Mesenteric fat pad (tissue), 1 donor: ENCODE measurements at places on chromosomes 2 and 18. TPM values are rescaled to one million over a fixed set of nuclear protein-coding genes. Genes with fewer than 3 reads are reported as not detected.
A peak's percentile ranks its signal among the peaks of the same experiment; 100 is the strongest.

DNA sequence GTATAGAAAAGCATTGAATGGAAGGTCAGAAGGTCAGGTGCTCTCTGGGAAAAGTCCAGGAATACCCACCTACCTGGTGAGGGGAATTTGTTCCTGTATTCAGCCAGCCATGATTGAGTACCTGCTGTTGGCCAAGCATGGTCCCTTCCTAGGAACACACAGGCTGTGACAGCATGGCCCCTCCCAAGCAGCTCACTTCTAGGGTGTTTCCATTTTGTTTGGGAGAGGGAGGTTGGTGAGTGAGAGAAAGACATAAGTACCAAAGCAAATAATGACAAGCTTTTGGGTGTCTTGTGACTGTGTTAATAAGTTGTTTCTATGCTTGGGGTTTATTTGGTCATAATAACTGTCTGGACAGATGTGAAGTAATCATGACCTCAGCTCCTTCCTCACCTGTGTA lies 46.3 kb downstream of the CABLES1 start:
- DNase-seq = no peak

GRCh38 chr2:233597522-233597921 lies 19.9 kb upstream of the UGT1A8 start:
- no peak for DNase-seq

CD8B2 gene
- not detected for total RNA-seq

CCL20 gene
- 2.1 TPM for total RNA-seq

DNA sequence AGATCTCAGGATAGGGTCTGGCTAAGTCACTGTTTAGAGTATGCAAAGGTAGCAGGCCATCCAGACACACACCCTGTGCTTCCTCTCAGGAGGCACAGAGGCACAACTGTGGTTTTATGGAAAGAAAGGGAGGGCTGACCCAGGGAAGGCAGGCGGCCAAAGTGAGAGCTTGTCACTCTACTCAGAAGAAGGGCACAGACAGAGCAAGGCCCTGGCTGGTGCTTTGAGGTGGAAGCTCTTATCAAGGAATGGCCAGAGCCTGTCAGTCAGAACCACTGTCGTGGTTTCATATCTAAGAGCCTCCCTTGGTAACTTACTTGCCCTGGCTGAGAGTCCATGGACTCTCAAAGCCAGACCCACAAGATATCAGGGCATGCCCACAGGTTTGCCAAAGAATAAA lies 40.7 kb downstream of the SLC9A2 start:
- DNase-seq = no peak

SERPINB4 gene
- not detected for total RNA-seq

DNA sequence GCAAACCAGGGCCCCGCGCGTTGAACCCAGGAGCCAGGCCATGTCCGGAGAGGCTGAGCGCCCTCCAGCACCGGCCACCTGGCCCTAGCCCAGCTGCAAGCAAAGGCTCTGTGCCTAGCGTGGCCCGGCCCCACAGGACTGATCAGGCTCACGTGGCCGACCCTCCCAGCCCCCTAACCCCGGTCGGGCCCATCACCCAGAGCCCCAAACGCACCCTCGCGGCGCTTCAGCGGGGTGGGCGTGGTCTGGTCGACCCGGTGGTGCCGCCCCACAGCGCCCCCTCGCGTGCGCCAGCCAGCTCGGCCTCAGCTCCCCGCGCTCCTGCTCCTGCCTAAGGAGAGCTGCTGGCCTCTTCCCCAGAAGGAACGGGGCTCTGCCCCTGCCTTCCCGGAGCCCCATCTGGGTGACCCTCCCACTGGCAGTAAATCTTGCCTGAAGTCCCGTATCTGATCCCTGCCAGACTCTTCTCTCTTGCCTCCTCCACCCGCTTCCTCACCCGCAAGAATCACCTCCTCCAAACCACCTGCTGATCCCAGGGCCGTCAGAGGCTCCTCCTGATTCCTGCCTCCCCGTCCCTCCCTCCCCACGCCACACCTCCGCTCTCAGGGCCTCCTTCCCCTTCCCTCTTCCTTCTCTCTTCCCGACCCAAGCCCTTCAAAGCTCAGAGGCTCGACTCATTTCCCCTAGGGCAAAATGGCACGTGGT lies 12.3 kb upstream of the TEX51 start:
- peak; percentile 90 for DNase-seq

CXCR1 gene
- 7.2 TPM for total RNA-seq

- no peak for DNase-seq
Observed at GRCh38 chr2:105102001-105102400, 64.1 kb downstream of the MRPS9 start.

LYPD6 gene
- total RNA-seq = not detected

- no peak for DNase-seq
Observed at GRCh38 chr2:1511455-1511854, 98.2 kb downstream of the TPO start.

DNA sequence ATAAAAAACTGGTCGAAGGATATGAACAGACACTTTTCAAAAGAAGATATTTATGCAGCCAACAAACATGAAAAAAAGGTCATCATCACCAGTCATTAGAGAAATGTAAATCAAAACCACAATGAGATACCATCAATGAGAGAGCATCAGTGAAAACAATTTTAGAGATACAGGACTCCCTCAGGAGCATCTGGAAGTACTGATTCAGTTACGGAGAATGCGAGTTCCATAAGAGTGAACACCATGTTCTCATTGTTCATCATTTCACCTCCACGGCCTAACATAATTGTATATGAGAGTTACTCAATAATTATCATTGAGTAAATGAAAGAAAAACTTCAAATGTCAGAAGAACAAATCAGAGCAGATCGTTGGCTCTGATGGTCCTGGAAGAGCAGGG lies 140.9 kb upstream of the TANK start:
- DNase-seq = no peak

VSNL1 gene
- total RNA-seq = not detected

SERPINB2 gene
- 6.6 TPM for total RNA-seq

DNA sequence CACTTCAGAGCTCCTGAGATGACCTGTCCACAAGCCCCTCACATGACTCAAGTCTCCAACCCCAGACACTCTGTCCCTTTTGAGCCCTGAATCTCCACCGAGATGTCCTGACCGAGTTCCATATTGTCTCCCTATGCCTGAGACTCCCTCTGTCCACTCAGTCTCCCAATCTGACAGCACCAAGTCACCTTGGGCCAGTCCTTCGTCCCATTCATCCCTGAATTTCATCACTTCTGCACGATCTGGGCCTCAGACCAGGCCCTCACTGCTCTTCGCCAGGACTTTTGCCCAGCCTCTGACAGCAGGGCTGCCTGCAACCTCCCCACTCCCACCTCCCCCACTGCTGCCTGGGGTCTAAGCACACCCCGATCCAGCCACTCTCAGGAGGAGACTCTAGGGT lies 4.3 kb upstream of the MOCOS start:
- DNase-seq = peak; percentile 45

GRCh38 chr2:55097082-55097460 lies 46.8 kb upstream of the RTN4 start:
- no peak for DNase-seq

- no peak for DNase-seq
Observed at GRCh38 chr2:46050489-46050888, 246.7 kb upstream of the EPAS1 start.

DNA sequence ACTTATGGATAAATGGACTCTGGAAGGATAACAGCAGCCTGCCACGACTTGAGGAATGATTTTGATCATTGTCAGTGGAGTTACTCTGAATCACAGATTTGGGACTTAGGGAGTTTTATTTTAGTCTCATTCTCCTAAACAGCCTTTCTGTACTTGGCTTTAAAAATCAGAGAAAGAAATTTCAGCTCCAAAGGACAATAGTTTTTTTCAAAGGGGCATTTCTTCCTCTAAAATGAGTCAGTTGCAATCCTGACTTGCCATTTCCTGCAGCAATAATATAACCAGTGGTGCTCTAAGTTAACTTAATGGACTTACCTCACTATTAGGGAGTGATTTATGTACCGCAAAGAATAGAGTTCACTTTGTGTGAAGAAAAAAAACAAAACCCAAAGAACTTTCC lies 35.1 kb upstream of the MTX2 start:
- no peak for DNase-seq

SPEG gene
- 4.7 TPM for total RNA-seq

DNA sequence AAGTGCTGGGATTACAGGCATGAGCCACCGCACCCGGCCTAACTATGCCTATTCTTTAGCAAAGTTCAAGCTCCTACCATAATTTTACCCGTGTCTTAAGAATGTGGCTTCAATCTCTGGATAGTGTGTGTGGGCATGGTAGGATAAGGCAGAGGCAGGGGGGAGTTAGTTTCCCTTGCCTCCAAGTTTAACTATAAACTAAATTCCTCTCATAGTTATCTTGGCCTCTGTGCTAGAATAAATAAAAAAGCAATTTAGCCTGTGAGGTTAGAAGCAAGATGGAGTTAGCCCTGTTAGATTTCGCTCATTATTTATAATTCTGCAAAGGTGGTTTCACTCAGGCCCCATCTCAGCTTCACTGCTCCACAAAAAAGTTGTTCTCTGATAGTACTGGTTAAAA lies 7.0 kb upstream of the FAM98A start:
- DNase-seq = no peak

DNA sequence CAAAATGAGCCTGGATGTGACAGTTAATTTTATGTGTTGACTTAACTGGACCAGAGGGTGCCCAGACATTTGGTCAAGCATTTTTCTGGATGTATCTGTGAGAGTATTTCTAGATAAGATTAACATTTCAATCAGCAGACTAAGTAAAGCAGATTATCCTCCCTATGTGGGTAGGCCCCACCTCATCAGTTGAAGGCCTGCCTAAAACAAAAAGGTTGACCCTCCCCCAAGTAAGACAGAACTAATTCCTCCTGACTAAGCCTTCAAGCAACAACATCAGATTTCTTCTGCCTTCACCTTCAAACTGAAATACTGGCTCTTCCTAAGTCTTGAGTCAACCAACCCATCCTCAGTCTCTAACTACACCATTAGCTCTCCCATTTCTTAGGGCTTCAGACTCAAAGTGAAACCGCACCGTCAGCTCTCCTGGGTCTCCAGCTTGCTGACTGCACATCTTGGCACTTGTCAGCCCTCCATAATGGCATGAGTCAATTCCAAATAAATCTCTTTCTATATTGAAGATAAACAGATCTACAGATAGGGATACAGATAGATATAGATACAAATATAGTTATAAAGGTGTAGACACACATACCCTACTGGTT lies 47.9 kb downstream of the MEMO1 start:
- no peak for DNase-seq

STAM2 gene
- 31.4 TPM for total RNA-seq

GRCh38 chr2:154912215-154912614 lies 213.7 kb downstream of the KCNJ3 start:
- no peak for DNase-seq
